Activated naive CD4-positive, alpha-beta T cell treated with anti-CD3 and anti-CD28 coated beads, Interleukin-2, amount 10 ng/mL, durations not matched to agents 5 hours and 36 hours (primary cell): ENCODE measurements at places on chromosomes 4 and X. TPM values are rescaled to one million over a fixed set of nuclear protein-coding genes. Genes with fewer than 3 reads are reported as not detected.

BMX gene
- not detected for total RNA-seq

CXCL11 gene
- total RNA-seq, result not detected

UNC5C gene
- total RNA-seq, result not detected

CT45A3 gene
- total RNA-seq, result not detected

GAGE2A gene
- not detected for total RNA-seq

SATL1 gene
- not detected for total RNA-seq

STPG2 gene
- 0.13 TPM for total RNA-seq

L1CAM gene
- 0.55 TPM for total RNA-seq

MAB21L2 gene
- total RNA-seq, result not detected

SYTL5 gene
- not detected for total RNA-seq

PAGE4 gene
- total RNA-seq, result not detected

SNCA gene
- 14.2 TPM for total RNA-seq

CRMP1 gene
- not detected for total RNA-seq

NUDT10 gene
- total RNA-seq, result 0.35 TPM

SPACA5 gene
- not detected for total RNA-seq

SMC1A gene
- 117 TPM for total RNA-seq

SLC49A3 gene
- total RNA-seq, result 0.30 TPM

GJB1 gene
- not detected for total RNA-seq

DDX53 gene
- total RNA-seq, result not detected

POF1B gene
- 0.15 TPM for total RNA-seq

ANOS1 gene
- total RNA-seq, result not detected

MID2 gene
- 5.0 TPM for total RNA-seq

TMA16 gene
- 28.1 TPM for total RNA-seq

ANAPC4 gene
- 38.5 TPM for total RNA-seq

TMSB15A gene
- total RNA-seq, result 1.1 TPM

LNX1 gene
- not detected for total RNA-seq

DGKK gene
- total RNA-seq, result not detected

SNX12 gene
- 34.5 TPM for total RNA-seq

GAGE12H gene
- not detected for total RNA-seq

SH3TC1 gene
- 23.2 TPM for total RNA-seq

TMPRSS11B gene
- total RNA-seq, result not detected

EDA2R gene
- 2.7 TPM for total RNA-seq

GNRHR gene
- not detected for total RNA-seq

TMEM47 gene
- total RNA-seq, result not detected

ATP6AP2 gene
- total RNA-seq, result 64.1 TPM

CT45A10 gene
- total RNA-seq, result not detected

PAK3 gene
- total RNA-seq, result 0.12 TPM

XKRX gene
- total RNA-seq, result 0.15 TPM

INPP4B gene
- 77.3 TPM for total RNA-seq

SPANXN4 gene
- total RNA-seq, result not detected

TMEM150C gene
- total RNA-seq, result not detected

CFP gene
- total RNA-seq, result 42.3 TPM

UGT2B7 gene
- not detected for total RNA-seq

NLRP2B gene
- total RNA-seq, result not detected

PAGE1 gene
- not detected for total RNA-seq
